ENCODE measurements at places on chromosomes 16 and 17.
A peak's percentile ranks its signal among the peaks of the same experiment; 100 is the strongest.

DNA sequence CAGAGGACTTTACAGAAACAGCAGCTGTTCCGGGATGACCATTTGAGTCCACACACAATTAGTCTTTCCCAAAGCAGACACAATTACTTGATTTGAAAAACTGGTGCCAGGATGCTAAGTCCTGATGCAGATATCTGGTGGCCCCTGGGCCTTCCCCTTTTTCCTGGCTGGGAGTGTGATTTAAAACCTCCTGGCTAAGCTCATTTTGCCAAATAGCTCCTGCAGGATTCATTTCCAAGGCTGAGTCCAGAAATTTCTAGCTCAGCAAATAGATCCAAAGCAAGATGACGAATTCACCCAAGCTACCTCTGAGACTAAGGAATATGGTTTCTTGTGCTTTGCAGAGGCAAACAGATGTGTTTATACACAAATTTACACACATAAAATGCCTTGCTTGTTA, 422.2 kb downstream of the CA10 start:
- no peak for DNase-seq

- no peak for DNase-seq
Measured at GRCh38 chr16:50259334-50260205, 6.8 kb upstream of the ADCY7 start.

GRCh38 chr17:66268247-66268927, 34.0 kb upstream of the PRKCA start:
- peak; percentile 76 for DNase-seq

DNA sequence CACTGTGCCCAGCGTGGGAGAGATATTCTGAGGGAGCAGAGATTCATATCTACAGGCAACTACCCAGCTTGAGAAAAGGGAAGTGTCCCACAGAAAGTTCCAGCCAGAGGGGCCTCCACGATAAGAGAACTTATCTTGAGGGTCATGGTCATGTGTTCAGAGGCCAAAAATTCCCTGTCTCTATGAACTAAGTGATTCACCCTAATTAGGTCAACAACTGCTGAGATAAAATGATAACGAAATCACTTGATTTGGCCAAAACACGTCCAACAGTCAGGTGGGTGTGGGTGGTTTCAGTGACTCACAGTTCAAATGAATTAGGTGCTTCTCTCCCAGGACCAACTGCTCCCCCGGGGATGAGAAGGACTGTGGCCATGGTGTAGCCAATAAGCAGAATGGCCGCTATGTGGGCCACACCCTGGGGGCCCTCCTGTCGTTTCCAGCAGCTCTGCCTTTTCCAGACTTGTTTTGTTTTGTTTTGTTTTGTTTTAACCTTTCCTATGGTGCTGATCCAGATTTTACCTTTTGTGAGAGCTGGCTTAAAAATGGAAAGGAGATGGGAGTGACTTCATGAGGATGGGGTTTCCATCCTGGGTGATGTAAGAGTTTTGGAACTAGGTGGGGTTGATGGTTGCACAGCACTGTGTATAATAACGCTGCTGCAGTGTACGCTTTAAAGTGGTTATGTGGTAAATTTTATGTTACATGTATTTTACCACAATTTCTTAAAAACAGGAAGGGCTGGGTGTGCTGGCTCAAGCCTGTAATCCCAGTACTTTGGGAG, 8.7 kb downstream of the DNAI2 start:
- DNase-seq: no peak

- DNase-seq: no peak
Measured at GRCh38 chr17:81567191-81567590, 15.0 kb upstream of the FAAP100 start.

- DNase-seq: no peak
Measured at GRCh38 chr16:57742543-57742942, 7.0 kb downstream of the KATNB1 start.

- DNase-seq: peak; percentile 82
Measured at GRCh38 chr17:63275318-63275970, 170.7 kb downstream of the CYB561 start.

DNA sequence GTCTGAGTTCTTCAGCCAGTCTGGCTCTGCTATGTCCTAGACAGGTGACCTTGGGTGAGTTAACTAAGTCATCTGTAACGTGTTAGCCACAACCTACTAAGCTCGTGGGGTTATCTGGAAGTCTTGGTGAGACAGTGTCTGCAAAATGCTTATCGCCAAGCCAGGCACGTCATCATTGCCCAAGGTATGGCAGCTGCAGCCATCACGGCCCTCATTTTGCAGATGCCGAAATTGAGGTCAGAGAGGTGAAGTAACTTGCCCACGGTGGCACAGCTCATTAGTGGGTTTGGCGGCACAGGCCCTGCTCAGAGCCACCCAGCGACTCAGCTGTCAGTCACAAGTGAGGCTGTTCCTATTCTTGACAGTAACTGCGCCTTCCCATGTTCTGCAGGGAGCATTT, 79.8 kb downstream of the CMIP start:
- DNase-seq: no peak

DNA sequence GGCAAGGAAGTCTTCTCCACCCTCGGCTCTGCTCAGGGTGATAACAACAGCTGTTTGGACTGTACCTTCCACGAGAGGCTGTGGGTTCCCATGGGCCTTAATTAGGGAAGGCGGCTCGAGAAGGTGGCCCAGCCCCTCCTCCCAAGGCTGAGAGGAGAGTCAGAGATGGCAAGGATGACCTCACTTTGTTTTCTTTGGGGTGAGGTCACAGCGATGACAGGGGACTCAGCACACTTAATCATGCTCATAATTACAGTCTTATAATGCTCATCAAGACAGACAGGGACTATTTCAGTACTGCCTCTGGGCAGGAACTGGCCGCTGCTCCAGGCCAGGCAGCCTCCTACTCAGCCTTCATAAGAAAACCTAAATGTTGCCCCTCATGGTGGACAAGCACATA, 19.7 kb downstream of the WFDC1 start:
- DNase-seq: no peak

GRCh38 chr16:1308036-1308976, 1.1 kb upstream of the UBE2I start:
- DNase-seq: no peak

GRCh38 chr17:14737984-14738651, 437.2 kb downstream of the HS3ST3B1 start:
- DNase-seq: peak; percentile 97

- no peak for DNase-seq
Measured at GRCh38 chr17:13365331-13365730, 236.4 kb downstream of the HS3ST3A1 start.

GRCh38 chr17:68613739-68614298, 12.7 kb upstream of the FAM20A start:
- peak; percentile 69 for DNase-seq

DNA sequence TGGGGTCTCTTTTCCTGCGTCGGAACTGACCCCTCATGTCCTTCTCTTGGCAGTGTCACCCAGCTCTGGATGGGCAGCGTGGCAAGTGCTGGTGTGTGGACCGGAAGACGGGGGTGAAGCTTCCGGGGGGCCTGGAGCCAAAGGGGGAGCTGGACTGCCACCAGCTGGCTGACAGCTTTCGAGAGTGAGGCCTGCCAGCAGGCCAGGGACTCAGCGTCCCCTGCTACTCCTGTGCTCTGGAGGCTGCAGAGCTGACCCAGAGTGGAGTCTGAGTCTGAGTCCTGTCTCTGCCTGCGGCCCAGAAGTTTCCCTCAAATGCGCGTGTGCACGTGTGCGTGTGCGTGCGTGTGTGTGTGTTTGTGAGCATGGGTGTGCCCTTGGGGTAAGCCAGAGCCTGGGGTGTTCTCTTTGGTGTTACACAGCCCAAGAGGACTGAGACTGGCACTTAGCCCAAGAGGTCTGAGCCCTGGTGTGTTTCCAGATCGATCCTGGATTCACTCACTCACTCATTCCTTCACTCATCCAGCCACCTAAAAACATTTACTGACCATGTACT, 13.2 kb downstream of the IGFBP4 start:
- DNase-seq: peak; percentile 15

DNA sequence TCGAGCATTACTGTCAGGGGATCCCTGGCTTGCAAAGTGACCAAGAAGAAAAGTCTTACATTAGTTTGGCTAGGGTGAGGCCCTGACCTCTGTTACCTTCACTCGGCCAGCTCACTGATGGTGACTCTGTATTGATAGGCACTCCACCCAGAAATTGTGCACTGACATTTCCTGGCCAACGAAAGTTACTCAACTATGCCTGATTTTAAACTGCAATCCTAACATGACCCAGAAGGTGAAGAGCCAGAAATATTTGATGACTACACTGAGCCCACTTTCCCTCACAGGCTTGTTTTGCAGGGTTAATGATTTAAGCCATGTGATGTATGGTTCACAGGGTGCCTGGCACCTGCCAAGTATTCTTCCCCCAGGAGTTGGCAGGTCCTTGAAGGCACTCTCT, 208.2 kb upstream of the MAF start:
- no peak for DNase-seq

DNA sequence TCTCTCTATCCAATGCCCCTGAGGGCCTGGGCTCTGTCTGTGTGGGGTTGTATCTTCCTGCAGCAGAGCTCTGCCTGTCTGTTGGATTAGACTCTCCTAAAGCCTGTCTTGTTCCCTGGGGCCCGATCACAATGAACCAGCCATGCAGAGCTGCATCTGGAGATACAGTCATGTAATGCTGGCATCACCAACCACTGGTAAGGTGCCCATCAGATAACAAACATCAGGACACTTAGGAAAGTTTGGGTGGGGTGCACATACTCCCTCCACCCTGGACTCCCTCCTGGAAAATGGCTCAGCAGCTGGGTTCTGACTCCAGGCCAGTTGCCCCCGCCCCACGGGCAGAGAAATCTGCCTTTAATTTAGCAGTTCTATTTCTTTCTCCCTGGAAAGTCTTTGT, 61.3 kb upstream of the BRD7 start:
- no peak for DNase-seq

GRCh38 chr16:81527477-81528178, 83.0 kb downstream of the CMIP start:
- no peak for DNase-seq

DNA sequence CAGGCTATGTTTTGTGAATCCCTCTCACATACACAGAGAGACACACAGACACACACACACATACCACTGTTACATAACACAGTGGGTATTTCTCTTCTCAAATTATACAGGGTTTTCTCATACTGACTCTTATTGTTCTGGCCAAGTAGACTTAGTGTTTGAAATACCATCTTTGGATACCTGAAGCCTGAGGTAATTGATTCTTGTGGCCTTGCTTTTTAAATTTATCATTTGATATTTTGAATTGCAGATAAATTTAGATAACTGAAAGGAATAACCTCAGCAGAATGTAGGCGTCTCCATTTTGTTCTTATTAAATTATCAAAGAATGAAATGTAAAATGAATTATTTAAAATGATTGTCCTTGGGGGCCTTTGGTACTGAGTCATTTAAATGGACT, 223.8 kb downstream of the LGALS9B start:
- no peak for DNase-seq

DNA sequence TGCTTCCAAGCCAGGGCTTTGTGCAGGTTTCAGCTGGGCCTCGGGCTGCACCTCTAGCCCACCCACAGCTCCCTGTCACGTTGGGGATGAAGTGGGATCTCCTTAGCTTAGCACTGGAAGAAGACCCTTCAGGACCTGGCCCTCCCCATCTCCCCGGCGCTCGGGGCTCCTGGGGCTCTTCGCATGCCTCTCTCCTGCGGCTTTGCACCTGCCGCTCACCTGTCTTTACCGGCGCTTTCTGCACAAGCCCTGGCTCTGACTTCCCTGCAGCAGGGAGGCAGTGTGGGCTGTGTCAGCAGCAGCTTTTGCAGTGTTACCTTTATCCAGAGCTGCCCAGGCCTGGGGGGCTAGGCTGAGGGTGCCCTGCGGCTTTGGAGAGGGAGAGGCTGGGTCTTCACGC, 52.3 kb downstream of the NT5M start:
- no peak for DNase-seq

DNA sequence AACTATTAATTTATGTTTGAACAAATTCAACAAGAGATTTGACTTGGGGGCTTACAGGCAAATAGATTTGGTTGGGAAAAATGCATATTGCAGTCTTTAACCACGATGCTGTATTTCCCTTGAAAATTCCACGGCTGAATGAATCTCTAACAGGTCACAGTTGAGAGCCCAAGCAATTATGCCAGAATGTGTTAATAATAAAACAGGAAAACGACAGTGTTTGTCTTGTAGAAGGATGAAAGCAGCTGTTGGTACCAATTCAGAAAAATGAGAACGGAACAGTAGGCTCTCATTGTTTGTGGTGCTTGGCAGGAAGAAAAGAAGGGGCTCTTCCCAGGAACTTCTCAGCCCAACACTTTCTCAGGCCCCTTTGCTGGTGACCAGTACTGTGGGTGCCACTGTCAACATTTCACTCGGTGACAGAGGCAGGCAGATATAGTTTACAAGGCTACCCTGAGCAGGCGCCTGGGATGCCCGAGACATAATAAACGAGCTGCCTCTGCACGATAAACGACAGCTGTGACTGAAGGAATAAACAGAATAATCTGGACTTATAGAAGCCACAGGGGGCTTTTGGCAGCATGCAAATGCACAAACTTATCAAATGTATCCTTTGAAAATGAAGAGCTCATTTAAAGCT, 387.1 kb downstream of the HS3ST4 start:
- no peak for DNase-seq

DNA sequence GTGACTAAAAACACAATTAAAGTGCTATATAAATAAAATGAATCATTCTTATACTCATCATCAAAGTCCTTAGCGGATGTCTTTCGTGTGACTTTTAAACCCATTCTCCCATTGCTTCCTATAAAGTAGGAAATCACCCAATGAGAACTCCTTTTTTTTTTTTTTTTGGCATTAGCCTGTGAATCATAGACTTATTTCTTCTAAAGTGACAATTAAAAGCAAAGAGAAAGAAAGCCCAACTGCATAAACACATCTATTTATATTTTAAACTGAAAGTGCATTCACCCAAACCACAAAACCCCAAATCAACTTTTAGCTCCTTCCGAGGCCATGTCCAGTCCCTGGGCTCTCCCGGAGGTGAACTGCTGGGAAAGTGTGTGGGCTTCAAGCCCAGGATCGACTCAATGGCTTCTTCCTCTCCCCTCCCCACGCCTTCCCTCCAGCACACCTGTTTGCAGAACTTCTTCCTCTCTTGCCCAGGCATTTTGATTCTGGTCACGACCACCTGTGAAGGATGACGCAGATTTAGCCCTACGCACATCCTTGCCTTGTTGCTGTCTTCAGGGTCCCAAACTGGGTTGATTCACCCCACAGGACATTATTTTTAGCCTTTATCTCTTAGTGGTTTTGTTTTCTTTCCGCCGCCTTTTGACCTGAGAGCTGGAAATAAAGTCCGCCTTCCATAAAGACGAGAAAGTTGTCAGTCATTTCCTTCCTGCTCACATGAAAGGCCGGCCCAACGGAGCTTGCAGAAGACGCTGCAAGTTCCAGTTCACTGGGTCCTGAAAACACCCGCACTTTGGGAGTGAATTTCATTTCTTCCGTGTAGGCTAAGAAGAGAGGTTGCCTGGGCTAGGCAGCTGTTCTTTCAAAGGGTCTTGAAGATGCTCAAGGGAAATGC, 166.8 kb downstream of the MAP2K6 start:
- DNase-seq: no peak

DNA sequence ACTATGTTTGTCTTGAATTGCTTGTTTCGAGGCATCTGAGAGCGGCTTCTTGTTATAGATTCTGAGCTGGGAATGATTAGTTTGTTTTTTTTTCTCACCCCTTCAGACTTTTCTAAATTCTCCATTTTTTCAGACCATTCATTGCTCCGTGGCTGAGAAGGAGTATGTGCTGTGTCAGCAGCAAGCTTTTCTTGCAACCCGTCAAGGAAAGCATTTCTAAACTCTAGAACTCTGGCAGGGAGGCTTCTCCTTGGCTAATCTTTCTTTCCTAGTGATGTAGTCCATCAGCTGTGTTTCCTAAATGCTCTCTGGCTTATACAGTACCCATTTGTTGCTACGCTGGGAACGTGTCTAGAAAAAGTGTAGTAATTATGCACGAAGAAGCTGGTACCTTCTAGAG, 133.5 kb downstream of the FTO start:
- no peak for DNase-seq

All from adipocyte (in vitro differentiated cells).